CD8-positive, alpha-beta memory T cell (primary cell): ENCODE measurements at places on chromosomes 6 and 20.

DNA sequence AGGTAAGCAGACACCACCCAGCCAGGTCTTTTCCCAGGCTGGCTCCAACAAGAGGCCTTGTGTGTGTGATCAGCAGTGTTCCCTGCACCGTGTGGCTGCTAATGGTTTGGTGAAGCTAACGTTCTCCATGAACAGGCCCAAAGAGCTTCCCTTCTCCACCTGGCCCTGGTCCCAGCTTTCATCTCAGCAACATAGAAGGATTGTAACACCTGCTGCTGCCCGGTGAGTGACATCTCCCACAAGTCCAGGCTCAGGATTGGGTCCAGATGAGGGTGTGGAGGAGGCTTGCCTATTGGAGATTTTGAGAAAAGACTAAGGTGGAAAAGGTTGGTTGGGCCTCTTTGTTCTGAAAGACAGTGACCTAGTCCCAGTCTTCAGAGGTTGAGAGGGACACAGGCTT lies 89.6 kb downstream of the TMEM242 start:
- DNase-seq: no peak

GRCh38 chr20:53914091-53914780 lies 156.2 kb downstream of the BCAS1 start:
- DNase-seq: no peak

- no peak for DNase-seq
These were observed 19.1 kb downstream of the TRIM38 start for GRCh38 chr6:25981568-25982263.

DNA sequence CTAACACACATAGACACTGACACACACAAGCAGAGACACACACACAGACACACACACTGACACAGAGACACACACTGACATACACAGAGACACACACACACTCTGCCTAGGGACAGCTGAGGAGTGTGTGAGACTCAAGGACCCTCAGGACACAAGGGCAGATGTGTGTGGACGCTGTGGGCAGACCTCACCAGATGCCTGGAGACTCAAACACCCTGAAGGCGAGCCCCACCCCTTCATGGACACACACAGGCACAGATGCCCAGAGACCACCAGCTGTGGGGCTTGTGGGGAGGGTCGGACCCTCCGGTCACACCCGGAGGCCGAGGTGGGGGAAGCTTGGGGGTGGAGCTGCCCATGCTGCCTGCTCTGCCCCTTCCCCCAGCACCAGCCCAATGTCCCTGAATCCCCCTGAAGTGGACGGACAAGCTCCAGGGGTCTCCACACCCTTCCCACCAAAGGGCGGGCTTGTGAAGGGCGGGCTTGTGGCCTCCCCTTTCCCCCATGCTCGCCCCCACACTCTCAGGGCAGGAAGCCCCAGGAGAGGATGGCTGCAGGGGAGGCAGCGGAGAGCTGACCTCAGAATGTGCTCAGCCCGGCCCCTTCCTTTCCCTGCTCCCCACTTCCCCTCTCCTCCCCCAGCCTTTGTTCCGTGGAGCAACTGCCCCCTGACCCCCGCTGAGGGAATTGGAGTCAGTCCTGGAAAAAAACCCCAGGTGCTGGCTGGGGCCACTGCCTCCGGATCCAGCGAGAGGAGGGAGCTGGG lies 13.9 kb upstream of the ABHD16B start:
- no peak for DNase-seq

DNA sequence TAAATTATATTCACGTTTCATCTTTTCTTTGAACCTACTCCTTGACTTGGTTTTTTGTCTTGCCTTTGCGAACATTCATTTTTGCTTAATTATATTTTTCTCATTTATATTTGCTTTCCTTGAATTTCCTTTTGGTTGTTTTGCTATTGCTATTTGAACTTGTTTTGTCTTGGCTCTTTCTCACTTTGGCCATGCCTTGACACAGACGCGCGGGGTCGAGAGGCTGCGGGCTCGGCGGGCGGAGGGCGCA lies 7.1 kb upstream of the TMEM14A start:
- DNase-seq: peak; percentile 43

- no peak for DNase-seq
These were observed 109.3 kb downstream of the GPX5 start for GRCh38 chr6:28634761-28635546.

DNA sequence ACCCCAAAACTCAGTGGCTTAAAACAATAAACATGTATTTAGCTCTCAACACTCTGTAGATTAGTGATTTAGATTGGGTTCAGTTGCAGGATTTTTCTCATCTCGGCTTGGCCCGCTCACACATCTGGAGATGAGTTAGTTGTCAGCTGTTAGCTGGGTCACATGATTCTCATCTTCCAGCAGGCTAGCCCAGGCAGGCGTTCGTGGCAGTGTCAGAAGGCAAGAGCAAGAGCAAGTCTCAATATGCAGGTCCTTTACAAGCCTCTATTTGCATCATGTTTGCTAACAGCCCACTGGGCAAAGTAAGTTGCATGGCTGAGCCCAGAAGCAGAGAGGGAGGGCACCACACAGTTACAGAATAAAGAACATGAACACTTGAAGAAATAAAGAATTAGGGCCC lies 83.6 kb upstream of the MYLIP start:
- no peak for DNase-seq

DNA sequence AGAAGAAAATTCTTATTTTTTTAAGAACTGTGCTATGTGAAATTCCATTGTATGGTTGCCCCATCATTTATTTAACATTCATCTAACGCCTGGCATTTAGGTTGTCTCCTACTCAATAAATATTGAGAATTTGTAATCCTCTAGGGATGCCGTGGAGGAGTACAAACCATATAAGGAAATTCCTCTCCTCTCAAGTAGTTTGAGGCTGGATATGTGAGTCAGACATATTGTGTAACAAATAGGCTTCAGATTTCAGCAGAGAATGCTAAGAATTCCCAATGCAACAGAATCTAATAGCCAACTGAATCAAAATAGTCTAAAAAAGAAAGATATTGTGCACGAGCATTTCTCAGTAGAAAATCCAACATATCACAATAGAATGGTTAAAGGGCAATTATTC lies 174.7 kb downstream of the OTOR start:
- DNase-seq: no peak

GRCh38 chr6:83019741-83020140 lies 45.9 kb downstream of the UBE3D start:
- DNase-seq: no peak

DNA sequence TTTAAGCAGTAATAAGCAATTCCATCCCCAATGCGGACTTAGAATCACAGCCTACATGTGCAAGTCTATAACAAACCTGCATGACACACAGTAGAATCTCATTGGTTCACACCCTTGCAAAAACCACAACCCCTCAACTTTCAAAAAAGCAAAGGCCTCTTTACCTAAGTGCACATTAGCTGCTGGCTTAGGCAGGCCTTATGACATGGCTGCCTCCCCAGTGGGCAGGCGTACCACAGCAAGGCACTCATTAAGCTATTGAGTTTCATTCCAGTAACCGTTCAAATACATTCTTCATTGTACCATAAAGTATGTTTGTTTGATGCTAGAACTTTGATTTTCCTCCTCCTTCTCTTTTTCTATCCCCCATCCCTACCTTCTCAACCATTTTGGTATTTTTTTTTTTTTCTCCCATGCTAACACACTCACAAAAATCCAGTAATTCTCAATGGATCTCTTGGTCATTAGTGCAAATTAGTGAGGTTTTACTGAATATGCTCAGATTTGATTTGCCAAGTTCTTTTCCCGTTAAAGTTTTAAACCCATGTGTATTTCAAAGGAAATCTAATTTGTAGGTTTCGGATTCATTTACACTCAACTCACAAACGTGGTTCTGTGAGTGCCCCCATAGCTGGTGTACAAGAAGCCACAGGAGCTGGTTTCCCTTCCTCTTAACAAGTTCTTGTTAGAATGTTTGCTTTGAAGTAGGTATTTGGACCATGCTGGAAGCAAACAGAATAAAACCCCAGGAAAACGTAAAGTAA lies 460.4 kb upstream of the RUNX2 start:
- DNase-seq: no peak

GRCh38 chr6:16690608-16691142 lies 70.6 kb downstream of the ATXN1 start:
- DNase-seq: no peak

DNA sequence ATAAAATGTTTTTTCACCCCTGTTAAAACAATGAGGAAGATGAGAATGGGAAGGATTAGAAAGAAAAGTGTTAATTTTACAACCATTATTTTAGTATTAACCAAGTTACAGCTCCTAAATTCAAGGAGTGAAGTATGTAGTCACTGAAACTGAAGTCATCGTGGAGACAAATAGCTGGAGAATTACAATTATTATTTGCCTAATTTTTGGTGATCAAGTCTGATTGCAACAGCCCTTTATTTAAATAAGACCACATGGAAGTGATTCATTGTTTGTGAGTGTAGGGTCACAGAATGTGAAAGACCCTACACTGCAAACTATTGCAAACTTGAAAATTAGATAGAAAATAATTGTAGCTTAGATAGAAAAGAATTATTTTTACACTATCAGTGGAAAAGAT lies 292.4 kb downstream of the CENPW start:
- no peak for DNase-seq

GRCh38 chr20:32017711-32018251 lies 7.5 kb downstream of the CCM2L start:
- DNase-seq: peak; percentile 36

DNA sequence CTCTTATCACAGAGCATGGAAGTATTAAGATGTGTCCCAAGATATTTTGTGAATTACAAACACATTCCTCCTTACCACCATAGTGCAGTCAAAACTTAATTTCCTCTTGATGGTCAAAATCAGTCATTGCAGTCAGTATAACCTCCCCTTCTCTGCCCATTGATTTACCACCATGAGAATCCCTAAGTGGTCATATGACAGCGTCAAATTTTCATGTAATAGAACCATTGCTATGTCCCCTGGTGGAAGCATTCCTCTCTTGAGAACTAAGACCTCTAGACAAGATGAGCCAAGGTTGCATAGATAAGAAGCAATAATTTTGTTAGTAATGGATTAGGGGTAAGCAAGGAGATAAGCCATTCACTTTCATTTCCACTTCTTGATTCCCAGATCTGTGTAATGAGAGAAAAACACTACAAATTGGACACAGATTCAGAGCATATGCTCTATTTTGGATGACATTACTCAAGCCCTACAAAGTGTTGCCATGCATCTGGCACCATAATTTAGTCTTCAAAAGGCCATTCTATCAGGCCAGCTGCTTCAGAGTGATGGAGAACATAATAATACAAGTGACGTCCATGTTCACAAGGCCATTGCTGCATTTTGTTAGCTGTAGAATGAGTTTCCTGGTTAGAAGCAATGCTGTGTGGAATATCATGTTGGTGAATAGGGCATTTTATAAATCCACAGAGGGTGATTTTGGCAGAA lies 49.6 kb upstream of the PDE7B start:
- no peak for DNase-seq

DNA sequence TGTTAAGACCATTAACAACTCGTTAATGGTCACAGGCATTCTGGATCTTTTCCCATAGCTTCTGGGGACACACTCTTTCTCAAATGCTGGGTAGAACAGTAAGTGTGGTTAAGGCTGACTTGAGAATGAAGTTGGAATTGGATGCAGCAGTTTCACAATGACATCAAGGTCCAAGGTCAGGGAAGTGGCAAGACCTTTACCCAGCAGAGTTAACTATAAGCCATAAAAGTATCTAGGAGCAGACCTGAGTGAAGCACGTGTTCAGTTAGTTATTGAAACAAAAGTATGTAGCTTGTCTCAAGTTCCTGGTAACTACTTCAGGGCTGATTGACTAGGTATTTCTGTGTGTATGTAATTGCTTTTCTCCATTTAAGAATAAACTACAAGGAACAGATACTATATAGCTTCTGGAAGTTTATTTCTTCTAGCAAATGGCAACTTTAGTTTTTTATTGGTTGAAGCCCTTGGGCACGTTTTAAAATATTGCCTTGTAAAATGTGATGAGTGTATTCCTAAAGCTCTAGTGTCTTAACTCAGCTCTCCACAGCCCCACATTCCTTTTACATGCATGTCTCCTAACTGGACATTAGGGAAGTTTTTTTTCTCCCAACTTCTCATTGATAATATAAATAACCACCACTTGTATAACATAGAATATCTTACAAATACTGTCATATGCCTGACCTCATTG lies 479.0 kb upstream of the CITED2 start:
- DNase-seq: no peak

GRCh38 chr20:46011631-46012482 lies 3.1 kb downstream of the MMP9 start:
- no peak for DNase-seq

- no peak for DNase-seq
These were observed 532.8 kb downstream of the QKI start for GRCh38 chr6:163947276-163947675.

- no peak for DNase-seq
These were observed 28.4 kb upstream of the MAS1L start for GRCh38 chr6:29516108-29516507.

DNA sequence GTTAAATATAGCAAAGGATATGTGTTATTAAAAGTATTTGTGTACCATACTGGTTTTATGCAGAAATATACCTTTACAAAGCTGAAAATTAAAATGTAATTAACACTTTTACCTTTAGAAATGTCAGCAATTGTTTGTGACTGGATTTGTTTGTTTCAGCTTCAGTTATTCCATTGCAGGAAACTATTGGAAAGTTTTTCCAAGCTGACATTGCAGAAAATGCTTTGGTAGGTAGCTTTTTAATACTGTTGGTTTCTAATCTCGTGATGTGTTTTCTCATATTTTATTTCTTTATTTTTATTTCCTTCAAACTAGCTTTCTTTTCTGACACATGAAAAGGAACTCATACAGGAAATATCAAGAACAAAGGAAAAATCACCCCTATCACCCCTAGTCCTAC lies 8.2 kb downstream of the NDUFAF5 start:
- DNase-seq: no peak

DNA sequence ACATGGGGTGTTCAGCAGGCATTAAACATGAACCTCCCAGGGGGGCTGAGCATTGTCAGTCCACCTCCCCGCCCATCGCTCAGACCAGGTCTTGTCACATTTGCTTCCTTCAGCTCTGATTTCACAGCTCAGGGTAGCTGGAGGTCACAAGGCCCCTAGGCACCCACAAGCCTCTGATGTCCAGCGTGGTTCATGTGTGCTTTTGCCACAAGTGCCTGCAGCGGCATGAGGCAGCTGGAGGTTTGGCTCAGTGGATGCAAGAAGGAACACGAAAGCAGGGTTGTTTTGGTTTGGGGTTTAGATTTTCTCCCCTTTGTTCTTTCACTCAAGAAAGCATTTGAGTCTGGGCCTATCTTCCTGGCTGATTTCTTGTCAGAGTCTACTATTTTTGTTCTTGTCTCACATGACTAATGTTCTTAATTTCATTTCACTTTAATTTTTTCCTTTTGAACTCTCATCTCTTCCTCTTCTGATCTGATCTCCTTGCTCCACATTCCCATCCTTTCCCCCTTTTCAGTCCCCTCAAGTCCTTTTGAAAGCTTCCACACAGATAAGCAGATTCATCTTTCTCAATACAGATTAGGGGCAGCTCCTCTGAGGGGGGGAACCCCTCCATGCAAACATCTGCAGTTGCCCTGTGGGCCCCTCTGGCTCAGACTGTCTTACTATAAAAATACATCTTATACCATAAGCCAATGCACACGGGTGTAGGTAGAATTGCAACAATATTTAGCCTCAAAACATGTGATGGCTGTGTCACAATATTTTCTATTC lies 68.1 kb upstream of the CEP85L start:
- peak; percentile 33 for DNase-seq
